ENCODE measurements at places on chromosomes 4 and X.
A peak's percentile ranks its signal among the peaks of the same experiment; 100 is the strongest.

DNA sequence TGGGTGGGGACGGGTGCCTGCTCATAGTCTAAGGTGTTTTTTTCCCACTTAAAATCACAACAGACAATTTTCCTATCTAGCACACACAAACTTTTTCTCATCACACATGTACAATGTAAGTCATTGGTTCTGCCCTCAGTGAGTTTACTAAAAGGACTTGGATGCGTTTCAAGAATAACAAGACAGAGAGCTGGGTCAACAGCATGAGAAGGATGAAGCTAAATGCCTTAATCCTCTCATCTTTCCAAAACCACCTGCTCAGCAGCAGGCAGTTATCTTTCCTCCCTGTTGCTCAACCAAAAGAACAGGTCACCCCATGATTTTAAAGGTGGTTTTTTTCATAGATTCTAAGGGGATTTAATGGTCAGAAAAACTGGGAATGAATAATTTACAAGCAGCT lies 40.1 kb downstream of the OFD1 start:
- DNase-seq, result no peak

DNA sequence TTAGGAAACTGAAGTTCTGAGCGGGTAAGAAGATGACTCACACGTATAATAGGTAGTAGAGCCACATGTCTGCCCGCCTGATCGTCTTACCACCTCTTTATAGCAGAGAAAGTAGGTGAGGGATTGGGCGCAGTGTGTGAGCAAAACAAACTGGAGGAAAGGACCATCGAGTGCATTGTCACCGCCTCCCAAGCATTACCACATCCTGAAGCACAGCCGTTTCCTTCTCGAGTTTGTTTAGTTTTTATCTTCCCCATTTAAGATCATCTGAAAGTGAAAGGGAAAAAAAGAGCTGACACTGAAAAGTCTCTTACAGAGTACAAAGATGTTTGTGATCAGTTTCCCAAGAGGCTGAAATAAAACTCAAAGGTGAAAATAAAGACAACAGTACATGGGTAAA lies 14.8 kb downstream of the PDK3 start:
- DNase-seq, result peak; percentile 88

DNA sequence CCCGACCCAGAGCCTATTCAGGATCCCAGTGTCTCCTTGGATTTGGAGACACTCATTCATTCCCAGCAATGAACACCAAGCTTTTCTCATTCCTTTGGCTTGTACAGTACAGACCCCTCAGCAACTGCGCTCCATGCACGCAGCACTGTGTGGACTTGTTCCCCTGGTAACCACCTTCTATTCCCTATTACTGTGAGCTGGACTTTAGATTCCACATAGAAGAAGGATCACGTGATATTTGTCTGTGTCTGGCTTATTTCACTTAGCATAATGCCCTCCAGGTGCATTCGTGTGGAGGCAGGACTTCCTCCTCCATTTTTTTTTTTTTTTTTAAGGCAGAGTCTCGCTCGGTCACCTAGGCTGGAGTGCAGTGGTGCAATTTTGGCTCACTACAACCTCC lies 106.4 kb downstream of the PHKA2 start:
- DNase-seq, result no peak

DNA sequence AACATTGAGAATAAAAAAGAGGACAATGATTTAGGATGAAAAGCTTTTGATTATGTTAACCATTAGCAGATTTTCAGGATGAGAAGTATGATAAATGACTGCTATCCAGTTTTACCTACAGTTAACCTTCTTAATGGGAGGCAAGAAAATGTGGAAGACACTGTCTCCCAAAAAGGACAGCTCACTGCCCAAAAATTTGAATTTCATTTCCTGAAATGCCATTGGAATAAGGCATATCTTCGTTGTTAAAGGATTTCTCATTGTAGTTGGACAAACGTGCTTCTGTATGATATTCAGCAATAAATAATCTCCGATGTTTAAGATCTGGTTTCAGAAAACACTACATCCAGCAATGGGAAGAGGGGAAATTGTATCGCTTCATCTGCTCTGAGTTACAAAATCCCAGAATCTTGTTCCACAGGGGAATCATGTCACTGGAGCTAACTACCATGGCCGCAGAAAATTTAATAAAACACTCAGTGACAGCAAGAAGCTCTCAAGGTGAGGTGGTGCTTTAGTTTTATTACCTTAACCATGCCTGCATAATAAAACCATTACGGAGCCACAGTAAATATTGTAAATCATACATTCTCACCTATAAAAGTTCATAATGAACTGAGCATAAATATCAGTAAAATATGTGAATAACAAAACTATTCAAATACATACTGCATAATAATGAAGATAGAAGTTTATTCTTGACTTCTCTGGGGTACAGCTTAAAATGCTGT lies 552.3 kb downstream of the PCDH7 start:
- DNase-seq, result no peak

DNA sequence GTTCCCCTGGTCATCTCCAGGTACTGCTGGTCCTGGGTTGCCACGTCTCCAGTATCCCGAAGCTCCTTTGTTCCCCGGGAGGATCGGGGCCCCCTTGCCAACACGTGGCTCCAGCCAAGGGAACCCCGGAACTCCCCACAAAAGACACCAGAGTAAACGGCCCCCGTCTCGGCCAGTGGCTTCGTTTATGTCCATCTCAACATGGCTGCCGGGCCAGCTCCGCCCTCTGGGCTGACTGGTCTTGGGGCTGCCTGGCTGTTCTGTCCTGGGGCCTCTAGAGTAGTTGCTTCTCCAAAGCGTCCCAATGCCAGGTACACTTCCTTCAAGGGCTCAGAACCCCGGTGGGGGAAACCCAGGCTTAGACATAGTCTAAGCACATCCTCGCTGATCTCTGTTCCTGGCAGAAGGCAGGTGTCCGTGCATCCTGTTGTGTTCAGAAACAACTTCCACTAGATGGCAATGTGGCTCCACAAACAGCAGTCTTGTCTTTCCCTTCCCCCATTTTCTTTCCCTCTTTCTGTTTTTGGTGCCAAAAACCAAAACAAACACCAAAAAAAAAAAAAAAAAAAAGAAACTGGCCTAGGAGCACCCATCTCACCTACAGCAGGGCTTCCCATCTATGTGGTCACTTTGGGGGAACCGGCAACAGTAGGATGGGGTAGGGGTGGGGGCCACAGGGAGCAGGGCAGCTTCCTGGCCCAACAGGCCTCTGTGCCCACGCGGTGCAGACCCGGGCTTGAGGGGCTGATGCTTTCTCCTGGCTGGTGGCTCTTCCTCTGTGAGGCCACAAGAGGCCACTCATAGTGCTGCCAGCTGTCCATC lies 35.3 kb downstream of the NBDY start:
- peak; percentile 86 for DNase-seq

GRCh38 chr4:67871867-67872266 lies 11.9 kb downstream of the TMPRSS11D start:
- DNase-seq, result peak; percentile 1

DNA sequence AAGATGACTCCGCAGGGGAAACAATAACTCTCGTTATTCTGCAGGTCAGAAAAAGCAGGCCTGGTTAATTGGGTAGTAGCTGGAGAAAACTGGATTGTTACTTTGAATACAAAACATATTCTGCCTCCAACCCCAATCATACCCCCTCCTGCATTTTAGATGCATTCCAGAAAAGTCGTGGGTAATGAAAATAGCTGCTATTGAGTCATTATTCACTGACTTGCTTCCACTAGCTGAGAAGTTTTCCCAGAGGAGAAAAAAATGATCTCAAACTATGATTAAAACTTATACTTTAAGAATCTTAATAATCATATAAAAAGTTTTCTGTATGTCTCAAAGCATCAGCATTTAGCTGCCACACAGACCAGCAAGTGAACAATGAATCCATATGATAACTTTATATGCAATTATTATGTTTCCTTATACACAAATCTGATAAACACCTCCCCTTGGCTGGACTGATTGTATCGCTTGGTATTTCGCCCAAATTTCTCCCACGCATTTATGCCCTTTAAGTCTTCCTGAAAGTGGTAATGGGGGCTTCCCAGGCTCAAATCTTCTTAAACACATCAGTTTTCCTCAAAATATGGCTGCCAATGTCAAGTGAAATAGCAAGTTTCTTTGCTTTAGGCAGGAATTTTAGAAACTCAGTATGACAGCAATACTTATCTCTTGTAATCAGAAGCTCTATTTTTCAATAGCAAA lies 181.0 kb downstream of the LDB2 start:
- DNase-seq, result no peak

- no peak for DNase-seq
Measured at GRCh38 chrX:21873063-21873775, 17.4 kb downstream of the YY2 start.

DNA sequence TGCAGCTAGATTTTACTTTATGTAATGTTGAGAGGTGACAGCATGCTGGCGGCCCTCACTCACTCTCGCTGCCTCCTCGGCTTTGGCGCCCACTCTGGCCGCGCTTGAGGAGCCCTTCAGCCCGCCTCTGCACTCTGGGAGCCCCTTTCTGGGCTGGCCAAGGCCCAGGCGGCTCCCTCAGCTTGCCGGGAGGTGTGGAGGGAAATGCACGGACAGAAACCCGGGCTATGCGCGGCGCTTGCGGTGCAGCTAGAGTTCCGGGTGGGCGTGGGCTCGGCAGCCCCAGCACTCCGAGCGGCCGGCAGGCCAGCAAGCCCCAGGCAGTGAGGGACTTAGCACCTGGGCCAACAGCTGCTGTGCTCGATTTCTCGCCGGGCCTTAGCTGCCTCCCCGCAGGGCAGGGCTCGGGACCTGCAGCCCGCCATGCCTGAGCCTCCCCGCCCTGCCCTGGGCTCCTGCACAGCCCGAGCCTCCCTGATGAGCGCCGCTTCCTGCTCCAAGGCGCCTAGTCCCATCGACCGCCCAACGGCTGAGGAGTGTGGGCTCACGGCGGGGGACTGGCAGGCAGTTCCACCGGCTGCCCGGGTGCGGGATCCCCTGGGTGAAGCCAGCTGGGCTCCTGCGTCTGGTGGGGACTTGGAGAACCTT lies 128.7 kb downstream of the GASK1B start:
- no peak for DNase-seq

DNA sequence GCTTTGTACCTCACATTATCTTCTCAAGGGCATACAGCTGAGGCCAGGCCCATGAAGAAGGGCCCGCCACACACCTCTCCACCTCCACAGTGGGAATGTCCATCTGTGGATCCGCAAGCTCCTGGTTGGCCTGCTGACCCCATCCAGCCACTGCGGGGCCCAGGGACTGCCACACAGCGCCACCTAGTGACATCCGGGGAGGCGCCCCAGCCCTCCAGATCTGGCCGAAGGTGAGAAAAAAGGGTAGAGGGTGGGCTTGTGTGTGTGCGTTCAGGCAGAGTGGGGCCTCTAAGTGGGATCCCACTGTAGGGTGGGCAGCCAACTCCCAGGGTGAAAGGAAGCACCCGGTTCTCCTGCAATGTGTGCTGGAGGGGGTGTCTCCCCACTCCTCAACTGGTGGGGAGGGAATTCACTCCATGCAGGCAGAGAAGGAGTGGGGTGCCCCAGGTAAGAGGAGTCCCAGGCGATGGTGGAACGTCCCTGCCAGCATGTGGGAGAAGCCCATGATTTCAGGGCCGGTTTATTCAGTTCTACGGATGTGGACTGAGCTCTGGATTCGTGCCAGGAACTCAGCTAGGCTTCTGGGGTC lies 117.3 kb downstream of the ENPP6 start:
- DNase-seq, result no peak

DNA sequence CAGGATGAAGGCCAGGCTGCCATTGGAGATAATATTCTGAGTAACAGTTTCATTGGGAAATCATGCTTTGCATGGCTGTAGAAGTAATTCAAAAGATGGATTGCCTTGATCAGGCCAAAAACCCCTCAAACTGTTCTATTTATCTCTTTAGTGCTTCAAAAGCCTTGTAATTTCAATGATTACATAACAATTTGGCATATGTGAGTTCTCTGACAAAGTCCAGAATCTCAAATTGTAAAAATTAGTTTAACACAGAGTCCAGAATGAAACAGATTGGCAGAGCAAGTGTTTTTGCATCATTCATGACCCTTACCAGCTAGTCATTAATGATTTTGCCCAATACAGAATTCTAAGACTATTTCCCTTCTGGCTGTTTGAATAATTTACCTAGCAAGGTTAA lies 347.3 kb downstream of the SPRY1 start:
- DNase-seq, result no peak

DNA sequence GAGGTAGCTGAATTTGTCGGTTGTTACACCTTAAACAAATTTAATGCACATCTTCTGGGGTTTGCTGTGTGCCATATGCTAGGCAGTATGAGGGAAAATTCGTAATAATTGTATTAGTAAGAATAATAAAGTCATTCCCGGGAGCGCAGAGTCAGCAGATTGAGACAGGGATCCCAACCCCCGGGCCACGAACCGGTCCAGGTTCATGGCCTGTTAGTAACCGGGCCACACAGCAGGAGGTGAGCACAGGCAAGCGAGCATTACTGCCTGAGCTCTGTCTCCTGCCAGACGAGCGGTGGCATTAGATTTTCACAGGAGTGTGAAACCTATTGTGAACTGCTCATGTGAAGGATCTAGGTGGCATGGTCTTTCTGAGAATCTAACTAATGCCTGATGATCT lies 114.9 kb downstream of the PCDH7 start:
- no peak for DNase-seq

DNA sequence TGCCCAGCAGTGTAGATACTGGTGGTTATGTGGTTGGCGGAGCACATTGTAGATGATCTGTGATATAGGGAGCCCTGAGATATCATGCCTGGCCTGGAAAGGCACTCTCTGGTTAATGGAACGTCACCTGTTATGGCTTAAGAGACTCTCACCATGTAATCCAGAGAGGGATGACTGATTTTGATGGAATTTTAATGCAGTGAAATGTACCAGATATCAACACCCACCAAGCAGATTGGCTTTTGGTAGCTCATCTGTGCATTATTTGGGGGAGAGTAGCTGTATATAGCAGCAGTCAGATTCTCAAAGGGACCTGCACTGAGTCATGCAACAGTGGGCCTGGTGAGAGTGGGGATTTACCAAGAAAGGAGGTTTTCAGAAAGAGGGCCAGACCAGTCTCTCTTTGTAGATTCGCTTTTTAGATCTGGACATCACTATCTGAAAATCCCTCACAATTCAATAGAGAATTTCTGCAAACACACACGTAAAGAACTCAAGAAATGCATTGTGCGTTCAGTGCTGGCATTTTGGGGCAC lies 17.3 kb downstream of the TSC22D3 start:
- DNase-seq, result no peak

- no peak for DNase-seq
Measured at GRCh38 chrX:136639506-136640176, 8.3 kb upstream of the CD40LG start.
